ENCODE measurements at places on chromosomes 6 and 20. TPM values are rescaled to one million over a fixed set of nuclear protein-coding genes. Genes with fewer than 3 reads are reported as not detected.

- no peak overlapping the region for H3K4me3 ChIP-seq
- no peaks in the 10 kb centered on the region for H3K27me3 ChIP-seq
- no peaks in the 10 kb centered on the region for H3K4me1 ChIP-seq
- H3K36me3 ChIP-seq = no peaks in the 10 kb centered on the region
- no peak overlapping the region for H3K27ac ChIP-seq
Measured at GRCh38 chr6:162488444-162488843, 239.1 kb downstream of the PRKN start.

PDRG1 gene
- total RNA-seq = 10.7 TPM

DNA sequence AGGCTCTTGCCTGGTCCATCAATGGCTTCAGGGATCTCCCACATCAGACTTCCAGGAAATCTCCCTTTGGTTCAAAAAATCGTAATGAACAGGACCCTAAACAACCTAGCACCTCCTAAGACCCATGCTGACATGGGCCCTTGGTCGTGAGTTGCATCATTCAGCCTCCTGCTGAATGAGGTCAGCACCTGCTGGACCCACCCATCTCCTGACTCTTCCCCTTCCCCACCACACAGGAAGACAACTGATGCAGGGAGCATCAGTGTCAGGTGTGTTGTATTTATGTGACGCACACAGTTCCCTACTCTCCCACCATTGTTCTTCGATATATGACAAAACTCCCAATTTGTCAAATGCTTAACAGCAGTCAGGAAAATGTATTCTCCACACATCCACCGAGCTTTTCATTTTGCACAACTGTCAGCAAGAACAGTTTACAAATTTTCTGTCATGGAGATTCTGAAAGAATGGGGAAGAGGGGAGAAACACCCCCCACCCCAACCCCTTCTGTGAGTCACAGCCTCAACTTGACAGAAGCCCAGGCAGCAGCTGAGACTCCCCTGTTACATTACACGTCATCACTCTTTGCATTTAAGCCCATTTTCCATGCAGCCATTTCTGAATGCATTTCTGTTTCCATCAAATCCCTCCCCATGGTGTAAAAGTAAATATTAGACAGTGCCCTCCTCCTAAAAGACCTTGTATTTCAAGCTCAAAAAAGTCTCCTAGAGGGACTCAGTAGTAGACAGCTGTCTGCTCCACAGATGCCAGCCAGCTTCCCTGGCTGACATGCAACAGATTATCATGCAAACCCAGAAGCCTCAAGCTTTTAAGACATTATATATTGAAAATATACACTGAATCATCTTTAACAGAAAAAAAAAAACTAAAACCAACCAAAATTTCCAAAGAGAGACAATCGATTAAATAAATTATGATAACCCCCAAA is 577.5 kb downstream of the PTPRT start:
- DNase-seq = no peak
- no peaks in the 10 kb centered on the region for H3K36me3 ChIP-seq
- H3K27ac ChIP-seq = peak overlapping the region; percentile 95
- no peaks in the 10 kb centered on the region for H3K27me3 ChIP-seq
- 0 out of 2 replicates have a peak overlapping the region, but pooled peaks have one; percentile 8 for H3K4me3 ChIP-seq
- H3K4me1 ChIP-seq = peaks cover 45% of the 10 kb centered on the region

DOP1A gene
- 50.2 TPM for total RNA-seq

GRCh38 chr6:50707652-50708300 is 5.5 kb upstream of the TFAP2D start:
- H3K27ac ChIP-seq = no peak overlapping the region
- H3K36me3 ChIP-seq = no peaks in the 10 kb centered on the region
- DNase-seq = no peak
- no peaks in the 10 kb centered on the region for H3K27me3 ChIP-seq
- H3K4me1 ChIP-seq = no peaks in the 10 kb centered on the region

TRAM2 gene
- 24.1 TPM for total RNA-seq

IPCEF1 gene
- total RNA-seq = not detected

VGLL2 gene
- not detected for total RNA-seq

CST2 gene
- not detected for total RNA-seq

GRCh38 chr6:114449659-114450058 is 106.8 kb upstream of the HS3ST5 start:
- H3K4me3 ChIP-seq = no peak overlapping the region
- no peaks in the 10 kb centered on the region for H3K27me3 ChIP-seq
- no peaks in the 10 kb centered on the region for H3K4me1 ChIP-seq
- H3K36me3 ChIP-seq = no peaks in the 10 kb centered on the region

- no peaks in the 10 kb centered on the region for H3K4me1 ChIP-seq
- no peak for DNase-seq
- no peaks in the 10 kb centered on the region for H3K36me3 ChIP-seq
- no peak overlapping the region for H3K4me3 ChIP-seq
- no peaks in the 10 kb centered on the region for H3K27me3 ChIP-seq
Measured at GRCh38 chr6:168221000-168221399, 98.6 kb downstream of the DACT2 start.

- H3K36me3 ChIP-seq = no peaks in the 10 kb centered on the region
- H3K4me3 ChIP-seq = no peak overlapping the region
- H3K4me1 ChIP-seq = no peaks in the 10 kb centered on the region
- no peak overlapping the region for H3K27ac ChIP-seq
Measured at GRCh38 chr20:61561111-61561830, 309.2 kb downstream of the CDH4 start.

TBXT gene
- total RNA-seq = 11.3 TPM

DNA sequence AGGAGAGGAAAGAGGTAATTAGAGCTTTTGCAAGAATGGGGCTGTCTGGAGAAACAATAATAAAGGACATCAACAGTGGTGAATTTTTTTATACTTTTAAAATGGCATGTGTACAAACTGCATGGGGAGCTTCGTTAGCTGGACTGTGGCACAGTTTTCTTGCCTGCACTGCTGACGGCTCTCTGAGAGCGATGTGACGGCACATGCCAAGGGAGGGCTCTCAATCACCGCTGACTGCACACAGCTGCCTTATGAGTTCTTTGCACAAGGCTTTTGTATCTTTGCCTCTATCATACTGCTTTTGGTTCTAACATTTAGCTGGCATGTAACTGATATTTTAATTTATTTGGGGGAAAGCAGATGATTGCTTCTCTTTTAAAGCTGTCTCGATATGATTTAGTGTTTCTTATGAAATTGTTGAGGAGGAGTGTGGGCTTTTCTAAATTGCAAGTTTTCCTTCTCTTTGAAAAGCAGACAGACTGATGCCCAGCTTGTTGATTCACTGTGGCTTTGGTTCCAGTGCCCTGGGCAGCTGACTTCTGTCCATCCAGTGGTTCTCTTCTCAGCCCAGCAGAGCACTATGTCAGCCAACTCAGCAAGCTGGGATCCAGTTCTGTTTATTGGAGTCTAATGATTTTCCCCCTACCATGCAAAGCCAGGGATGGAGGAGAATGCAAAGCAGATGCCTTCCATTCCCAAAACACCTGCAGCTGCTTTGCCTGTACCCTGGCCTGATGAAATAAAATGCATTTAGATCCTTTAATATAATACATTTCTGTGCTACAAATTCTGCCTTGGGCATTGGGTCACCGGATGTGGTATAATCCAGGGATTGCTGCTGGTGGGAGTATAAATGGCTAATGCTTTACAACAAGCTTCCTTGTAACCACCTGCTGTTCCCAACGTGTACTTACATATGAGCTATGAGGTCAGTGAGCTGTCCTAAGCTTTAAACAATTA is 323.9 kb downstream of the ZFAND3 start:
- no peaks in the 10 kb centered on the region for H3K36me3 ChIP-seq
- H3K4me1 ChIP-seq = peaks cover 15% of the 10 kb centered on the region
- H3K27me3 ChIP-seq = no peaks in the 10 kb centered on the region

OPN5 gene
- not detected for total RNA-seq

DNA sequence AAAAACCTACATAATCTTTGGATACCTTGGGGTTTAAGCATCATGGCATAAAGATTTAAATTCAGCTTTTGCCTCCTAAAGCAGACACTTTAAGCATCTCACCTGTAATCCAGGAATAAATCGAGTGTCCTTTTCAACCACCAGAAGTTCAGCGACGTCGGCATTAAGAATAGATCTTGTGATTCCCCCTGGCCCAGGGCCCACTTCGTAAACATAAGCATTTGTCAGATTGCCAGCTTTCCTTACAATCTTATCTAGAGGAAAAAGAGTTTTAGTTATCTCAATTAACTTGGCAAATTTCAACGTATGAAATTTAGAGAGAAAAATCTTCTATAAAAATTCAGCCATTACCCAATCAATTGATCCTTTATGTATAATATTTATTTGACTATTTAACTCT is 3.2 kb downstream of the TFB1M start:
- H3K4me1 ChIP-seq = peaks cover 34% of the 10 kb centered on the region
- H3K36me3 ChIP-seq = peaks cover 62% of the 10 kb centered on the region
- no peak for DNase-seq
- H3K4me3 ChIP-seq = no peak overlapping the region

- no peaks in the 10 kb centered on the region for H3K27me3 ChIP-seq
- DNase-seq = no peak
- no peaks in the 10 kb centered on the region for H3K36me3 ChIP-seq
- no peaks in the 10 kb centered on the region for H3K4me1 ChIP-seq
Measured at GRCh38 chr6:144897441-144897921, 612.3 kb downstream of the UTRN start.

DNA sequence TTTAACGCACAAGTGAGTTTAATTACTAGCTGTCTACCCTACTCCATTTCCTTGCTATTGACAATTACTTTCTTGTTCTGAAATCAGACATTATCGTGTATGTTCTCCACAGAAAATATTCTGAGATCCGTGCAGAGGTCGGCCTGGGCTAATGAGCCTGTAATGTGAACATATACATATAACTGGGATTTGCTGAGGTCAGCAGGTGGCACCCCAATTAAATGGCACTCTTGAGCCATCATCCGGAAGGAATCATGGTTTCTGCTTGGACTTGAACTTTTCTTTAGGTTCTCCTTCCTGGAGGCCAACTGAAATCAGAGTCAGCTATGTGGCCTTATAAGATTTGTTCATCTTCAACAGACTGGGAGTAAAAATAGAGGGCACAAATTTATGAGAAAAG is 3.6 kb downstream of the HLA-DQB1 start:
- no peak for DNase-seq
- H3K36me3 ChIP-seq = peaks cover 6% of the 10 kb centered on the region
- peak overlapping the region; percentile 60 for H3K27ac ChIP-seq
- H3K4me3 ChIP-seq = no peak overlapping the region

DNA sequence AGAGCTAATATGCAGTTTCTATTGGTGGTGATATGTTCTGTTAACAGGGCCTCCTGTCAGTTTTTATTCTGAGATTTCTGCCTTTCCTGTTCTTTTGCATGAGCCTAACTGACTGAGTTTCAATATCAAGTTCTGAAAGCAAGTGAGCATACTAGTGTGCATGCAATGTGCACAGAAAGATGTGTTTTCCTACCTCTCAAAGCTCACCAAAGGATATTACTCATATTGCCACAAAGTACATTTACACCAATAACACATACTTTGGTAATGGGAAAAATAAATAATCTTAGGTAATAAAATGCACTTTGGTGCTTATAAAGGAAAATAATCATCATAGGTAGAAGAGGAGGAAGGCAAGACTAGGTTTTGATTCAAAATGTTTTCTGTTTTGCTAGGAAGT is 195.0 kb downstream of the KHDC1L start:
- DNase-seq = no peak
- no peaks in the 10 kb centered on the region for H3K36me3 ChIP-seq
- H3K4me3 ChIP-seq = no peak overlapping the region
- no peak overlapping the region for H3K27ac ChIP-seq
- no peaks in the 10 kb centered on the region for H3K27me3 ChIP-seq
- H3K4me1 ChIP-seq = peaks cover 22% of the 10 kb centered on the region

GRCh38 chr20:63756648-63756991 is 17.0 kb downstream of the SLC2A4RG start:
- H3K27ac ChIP-seq = no peak overlapping the region
- H3K27me3 ChIP-seq = no peaks in the 10 kb centered on the region
- no peaks in the 10 kb centered on the region for H3K4me1 ChIP-seq
- H3K4me3 ChIP-seq = no peak overlapping the region

LAMP5 gene
- total RNA-seq = not detected

- H3K4me1 ChIP-seq = no peaks in the 10 kb centered on the region
- H3K36me3 ChIP-seq = no peaks in the 10 kb centered on the region
- no peaks in the 10 kb centered on the region for H3K27me3 ChIP-seq
- H3K27ac ChIP-seq = no peak overlapping the region
- H3K4me3 ChIP-seq = no peak overlapping the region
Measured at GRCh38 chr6:141957271-141957670, 175.5 kb upstream of the GJE1 start.

- H3K27me3 ChIP-seq = no peaks in the 10 kb centered on the region
- no peaks in the 10 kb centered on the region for H3K36me3 ChIP-seq
- no peak for DNase-seq
- no peak within 1 kb of the TSS for H3K4me3 ChIP-seq
Measured at GRCh38 chr20:61251529-61252393, at the start of gene CDH4. Gene CDH4, plus strand, starts transcription at chr20:61252261.

- H3K36me3 ChIP-seq = no peaks in the 10 kb centered on the region
- no peaks in the 10 kb centered on the region for H3K4me1 ChIP-seq
- H3K27ac ChIP-seq = no peak overlapping the region
- no peaks in the 10 kb centered on the region for H3K27me3 ChIP-seq
Measured at GRCh38 chr6:23388086-23388783, 737.8 kb upstream of the NRSN1 start.

- H3K36me3 ChIP-seq = no peaks in the 10 kb centered on the region
- H3K4me3 ChIP-seq = no peak overlapping the region
- H3K27me3 ChIP-seq = no peaks in the 10 kb centered on the region
- peak; percentile 93 for DNase-seq
Measured at GRCh38 chr20:49888212-49889000, 26.9 kb downstream of the SPATA2 start.

ULBP1 gene
- total RNA-seq = 5.1 TPM

ACSS2 gene
- 6.5 TPM for total RNA-seq

- DNase-seq = no peak
- H3K27me3 ChIP-seq = no peaks in the 10 kb centered on the region
- no peak overlapping the region for H3K27ac ChIP-seq
- H3K36me3 ChIP-seq = no peaks in the 10 kb centered on the region
Measured at GRCh38 chr6:21664314-21665109, 71.0 kb downstream of the SOX4 start.

TREM1 gene
- not detected for total RNA-seq

- no peaks in the 10 kb centered on the region for H3K36me3 ChIP-seq
- H3K4me3 ChIP-seq = no peak overlapping the region
- no peaks in the 10 kb centered on the region for H3K4me1 ChIP-seq
- H3K27me3 ChIP-seq = no peaks in the 10 kb centered on the region
Measured at GRCh38 chr6:16559071-16559470, 202.2 kb downstream of the ATXN1 start.

DNA sequence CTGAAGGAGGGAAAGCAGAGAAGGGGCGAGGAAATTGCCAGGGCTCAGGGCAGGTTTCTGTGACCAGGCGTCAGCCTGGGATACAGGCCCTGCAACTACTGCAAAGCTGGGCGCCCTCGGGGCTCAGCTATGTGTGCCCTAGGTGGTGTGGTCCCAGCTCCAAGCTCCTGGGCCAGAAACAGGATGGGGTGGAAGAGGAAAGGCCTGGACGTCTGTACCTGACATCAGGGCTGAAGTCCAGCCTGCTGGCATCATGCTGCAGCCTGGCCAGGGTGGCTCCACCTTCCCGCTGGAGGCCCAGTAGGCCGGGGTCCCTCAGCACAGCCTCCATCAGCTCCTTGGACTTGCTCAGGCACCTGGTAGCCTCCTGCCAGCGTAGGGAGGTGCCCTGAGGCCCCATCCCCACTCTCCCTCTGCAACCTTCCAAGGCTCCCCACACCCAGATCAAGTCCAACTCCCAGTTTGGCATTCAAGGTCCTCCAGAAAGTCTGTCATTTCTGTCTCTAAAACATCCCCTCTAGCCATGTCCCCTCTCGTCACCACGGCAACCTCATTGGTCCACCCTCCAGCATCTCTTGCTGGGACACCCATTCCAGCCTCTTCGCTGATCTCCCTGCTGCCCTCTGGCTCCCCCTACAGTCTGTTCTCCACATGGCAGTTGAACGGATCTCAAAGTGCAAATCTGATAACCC is 38.2 kb downstream of the KIAA1755 start:
- no peaks in the 10 kb centered on the region for H3K4me1 ChIP-seq
- no peaks in the 10 kb centered on the region for H3K36me3 ChIP-seq
- no peaks in the 10 kb centered on the region for H3K27me3 ChIP-seq
- DNase-seq = peak; percentile 90
- H3K4me3 ChIP-seq = no peak overlapping the region
